T-helper 2 cell treated with Interferon-gamma antibody and Interleukin-4, amounts not matched to agents 100 ng/mL and 5 ng/mL, for 36 hours (primary cell): ENCODE measurements at places on chromosomes 5 and 9. TPM values are rescaled to one million over a fixed set of nuclear protein-coding genes. Genes with fewer than 3 reads are reported as not detected.

The LOX gene
- total RNA-seq: not detected in 2 replicates

The PCDHA11 gene
- total RNA-seq: not detected in 2 replicates

The DAB2IP gene
- total RNA-seq: not detected in 2 replicates

The PRUNE2 gene
- 0.93 and 1.1 TPM in 2 replicates for total RNA-seq

The CDO1 gene
- 0.09 and 0.23 TPM in 2 replicates for total RNA-seq

The EIF4E1B gene
- not detected in 2 replicates for total RNA-seq

The LAMC3 gene
- total RNA-seq: 0.05 and 0.07 TPM in 2 replicates

The ADAMTSL1 gene
- total RNA-seq: not detected in 2 replicates

The AFAP1L1 gene
- total RNA-seq: not detected in 2 replicates

The FBP1 gene
- total RNA-seq: not detected in 2 replicates

The DNAJC25 gene
- 4.6 TPM in 2 replicates for total RNA-seq

The RAD23B gene
- total RNA-seq: 99.9 and 101 TPM in 2 replicates

The SPATA31A7 gene
- not detected in 2 replicates for total RNA-seq

The PLAC8L1 gene
- total RNA-seq: 1.1 TPM in 1 of 2 replicates, not detected in the other

The FIBCD1 gene
- not detected in 2 replicates for total RNA-seq

The UGCG gene
- 15.0 and 17.0 TPM in 2 replicates for total RNA-seq

The INSL6 gene
- total RNA-seq: not detected in 2 replicates

The PPP2R2B gene
- 0.52 and 0.80 TPM in 2 replicates for total RNA-seq

The CKMT2 gene
- total RNA-seq: not detected in 2 replicates

The SLCO4C1 gene
- 1.8 and 2.0 TPM in 2 replicates for total RNA-seq

The FOXD4L6 gene
- total RNA-seq: not detected in 2 replicates

The CDH9 gene
- not detected in 2 replicates for total RNA-seq

The TTLL11 gene
- 2.3 and 2.7 TPM in 2 replicates for total RNA-seq

The LRRC70 gene
- total RNA-seq: 0.98 and 1.3 TPM in 2 replicates

The SLC36A2 gene
- not detected in 2 replicates for total RNA-seq

The HDHD3 gene
- 17.4 and 19.0 TPM in 2 replicates for total RNA-seq

The HSPB3 gene
- total RNA-seq: not detected in 2 replicates

The SPATA31C1 gene
- not detected in 2 replicates for total RNA-seq

The RASGEF1C gene
- total RNA-seq: not detected in 2 replicates

The OR1J2 gene
- not detected in 2 replicates for total RNA-seq

The GMCL2 gene
- not detected in 2 replicates for total RNA-seq

The THBS4 gene
- 0.61 and 0.68 TPM in 2 replicates for total RNA-seq

The ACOT12 gene
- not detected in 2 replicates for total RNA-seq

The UBLCP1 gene
- 27.2 and 28.6 TPM in 2 replicates for total RNA-seq

The PPP3R2 gene
- total RNA-seq: not detected in 2 replicates

The C9orf153 gene
- total RNA-seq: 0.25 and 0.82 TPM in 2 replicates

The BTNL3 gene
- total RNA-seq: not detected in 2 replicates

The SRA1 gene
- 39.3 and 41.2 TPM in 2 replicates for total RNA-seq

The TRPM3 gene
- not detected in 2 replicates for total RNA-seq

The PALM2AKAP2 gene
- not detected in 2 replicates for total RNA-seq

The SPINK7 gene
- total RNA-seq: not detected in 2 replicates

The ITK gene
- 184 and 197 TPM in 2 replicates for total RNA-seq

The ZCCHC7 gene
- 20.3 and 21.6 TPM in 2 replicates for total RNA-seq

The PCDHGB1 gene
- total RNA-seq: 0.18 and 0.20 TPM in 2 replicates

The SLC25A2 gene
- total RNA-seq: 0.25 and 0.59 TPM in 2 replicates

The STRBP gene
- total RNA-seq: 18.1 and 18.2 TPM in 2 replicates

The FCN2 gene
- not detected in 2 replicates for total RNA-seq
